ENCODE measurements at places on chromosomes 11 and 22. TPM values are rescaled to one million over a fixed set of nuclear protein-coding genes. Genes with fewer than 3 reads are reported as not detected.

Gene SLC6A5
- not detected for total RNA-seq

Gene TEF
- 21.4 TPM for total RNA-seq

Gene TIMM10
- total RNA-seq = 19.5 TPM

Gene CCDC116
- total RNA-seq = not detected

Gene BAIAP2L2
- not detected for total RNA-seq

Gene APOBEC3G
- 8.3 TPM for total RNA-seq

Gene KRTAP5-10
- total RNA-seq = not detected

Gene SPDYC
- not detected for total RNA-seq

Gene OR51G1
- total RNA-seq = not detected

Gene ABCG4
- not detected for total RNA-seq

Gene TNNT3
- 9.7 TPM for total RNA-seq

Gene C22orf31
- total RNA-seq = not detected

Gene OR51B4
- not detected for total RNA-seq
